ENCODE measurements at places on chromosomes 16 and 17.

- DNase-seq, result no peak
These were observed 14.4 kb downstream of the ACLY start for GRCh38 chr17:41904242-41904841.

GRCh38 chr16:69836257-69836656 lies 74.1 kb downstream of the WWP2 start:
- no peak for DNase-seq

- no peak for DNase-seq
These were observed 11.9 kb downstream of the CEP131 start for GRCh38 chr17:81210868-81211267.

- DNase-seq, result no peak
These were observed 8.7 kb downstream of the ARHGAP27 start for GRCh38 chr17:45423975-45424335.

- no peak for DNase-seq
These were observed 33.6 kb downstream of the MEOX1 start for GRCh38 chr17:43628089-43628650.

GRCh38 chr16:78895681-78896080 lies 704.9 kb downstream of the MAF start:
- no peak for DNase-seq

GRCh38 chr16:12941896-12942295 lies 40.5 kb downstream of the SHISA9 start:
- DNase-seq, result no peak

GRCh38 chr17:65593092-65593854 lies 31.8 kb upstream of the AXIN2 start:
- no peak for DNase-seq

- no peak for DNase-seq
These were observed 5.7 kb upstream of the NME1 start for GRCh38 chr17:51147650-51148049.

- no peak for DNase-seq
These were observed 17.1 kb upstream of the ZFHX3 start for GRCh38 chr16:73064994-73065545.

DNA sequence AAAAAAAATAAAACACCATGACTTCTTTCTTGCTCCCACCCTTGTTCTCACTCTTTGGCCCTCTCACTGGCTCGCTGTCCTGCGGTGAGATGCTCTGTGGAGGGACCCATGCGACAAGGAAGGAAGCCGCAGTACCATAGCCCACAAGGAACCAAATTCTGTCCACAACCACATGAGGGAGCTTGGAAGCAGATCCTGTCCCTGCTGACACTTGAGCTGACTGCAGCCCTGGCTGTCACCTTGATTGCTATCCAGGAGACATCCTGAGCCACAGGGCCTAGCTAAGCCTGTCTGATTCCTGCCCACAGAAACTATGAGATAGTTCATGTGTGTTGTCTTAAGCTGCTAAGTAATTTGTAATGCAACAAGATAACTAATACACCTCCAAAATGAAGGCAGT lies 4.8 kb upstream of the MT2A start:
- peak; percentile 67 for DNase-seq
